ENCODE measurements at places on chromosomes 12 and 14.

- no peak for DNase-seq
These were observed 7.7 kb downstream of the FOS start for GRCh38 chr14:75286313-75286712.

DNA sequence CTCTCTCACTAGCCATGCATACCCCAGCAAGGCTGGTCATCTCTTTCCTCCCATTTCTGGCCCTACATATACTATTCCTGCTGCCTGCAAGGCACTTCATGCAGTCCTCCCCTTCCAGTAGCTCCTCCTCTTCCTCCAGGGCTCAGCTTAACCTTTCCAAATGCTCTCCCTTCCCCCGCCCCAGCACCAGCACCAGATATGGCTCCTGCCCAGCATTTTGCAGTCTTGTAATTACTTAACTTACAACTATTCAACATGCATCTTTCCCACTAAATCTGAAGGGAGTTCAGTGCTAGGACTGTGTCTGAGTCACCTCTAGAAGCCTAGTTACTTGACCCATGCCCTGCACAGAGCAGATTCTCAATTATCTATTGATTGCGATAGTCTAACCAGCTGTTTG, 1.8 kb upstream of the FBXO21 start:
- no peak for DNase-seq

GRCh38 chr14:36509069-36509917, 10.7 kb downstream of the NKX2-1 start:
- no peak for DNase-seq

DNA sequence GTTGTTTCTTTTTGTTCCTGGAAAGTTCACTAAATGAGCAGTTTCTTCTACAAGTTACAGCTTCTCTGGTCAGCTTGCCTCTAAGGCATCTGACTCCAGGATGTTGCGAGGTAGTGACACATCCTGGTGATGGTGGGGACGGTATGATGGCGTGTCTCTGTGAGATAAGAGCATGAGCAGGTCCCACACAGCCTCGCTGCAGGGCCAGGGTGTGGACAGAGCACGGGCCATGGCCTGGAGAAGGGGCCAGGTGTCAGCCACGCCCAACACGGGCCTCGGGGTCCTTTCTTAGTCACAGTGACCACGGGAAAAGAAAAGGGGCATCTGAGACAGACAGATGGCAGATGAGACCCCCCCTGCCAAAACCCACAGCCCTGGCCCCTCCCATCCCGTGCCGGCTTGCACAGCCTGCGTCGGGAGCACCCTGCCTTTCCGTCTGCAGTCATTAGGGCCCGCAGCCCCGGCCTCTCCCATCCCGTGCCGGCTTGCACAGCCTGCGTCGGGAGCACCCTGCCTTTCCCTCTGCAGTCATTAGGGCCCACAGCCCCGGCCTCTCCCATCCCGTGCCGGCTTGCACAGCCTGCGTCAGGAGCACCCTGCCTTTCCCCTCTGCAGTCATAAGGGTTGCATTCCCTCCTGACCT, 79.3 kb upstream of the DYNC1H1 start:
- DNase-seq, result no peak

GRCh38 chr12:119231774-119232173, 53.0 kb downstream of the HSPB8 start:
- DNase-seq, result no peak

GRCh38 chr12:21459474-21459873, 22.0 kb downstream of the PYROXD1 start:
- no peak for DNase-seq

DNA sequence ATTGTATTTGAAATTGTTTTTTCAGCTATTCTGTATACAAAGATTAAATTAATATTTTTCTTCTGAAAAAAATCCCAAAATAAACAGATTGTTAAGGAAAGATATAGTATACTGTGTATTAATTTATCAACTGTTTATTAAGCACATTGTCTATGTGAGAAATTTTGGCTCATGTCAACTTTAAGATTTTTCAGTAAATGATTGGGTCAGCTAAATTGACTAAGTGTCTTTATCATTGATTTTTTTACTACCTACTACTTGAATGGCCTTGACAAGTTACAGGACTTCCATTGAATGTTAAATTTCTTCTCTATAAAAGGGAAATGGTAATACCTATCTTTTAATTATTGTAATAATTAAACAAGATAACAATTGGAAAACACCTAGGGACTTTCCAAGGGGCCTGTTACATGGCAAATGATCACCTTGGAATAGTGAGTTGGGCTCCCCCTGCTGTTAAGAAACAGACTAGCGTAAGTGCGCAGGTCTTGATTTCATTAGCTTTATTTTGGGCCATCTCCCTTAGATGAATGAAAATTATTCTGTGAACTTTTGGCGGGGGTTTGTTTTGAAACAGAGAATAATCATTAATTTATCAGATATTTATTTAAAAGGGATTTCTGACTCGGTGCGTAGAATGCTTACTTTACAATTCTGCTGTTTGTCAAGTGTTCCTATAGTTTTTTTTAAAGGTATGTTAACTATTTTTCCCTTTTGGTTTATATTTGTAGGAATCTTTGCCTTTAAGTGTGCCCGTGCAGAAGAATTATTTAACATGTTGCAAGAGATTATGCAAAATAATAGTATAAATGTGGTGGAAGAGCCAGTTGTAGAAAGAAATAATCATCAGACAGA, 14.5 kb upstream of the CCT2 start:
- no peak for DNase-seq

GRCh38 chr12:46390304-46390703, 17.7 kb upstream of the SLC38A2 start:
- DNase-seq, result no peak

DNA sequence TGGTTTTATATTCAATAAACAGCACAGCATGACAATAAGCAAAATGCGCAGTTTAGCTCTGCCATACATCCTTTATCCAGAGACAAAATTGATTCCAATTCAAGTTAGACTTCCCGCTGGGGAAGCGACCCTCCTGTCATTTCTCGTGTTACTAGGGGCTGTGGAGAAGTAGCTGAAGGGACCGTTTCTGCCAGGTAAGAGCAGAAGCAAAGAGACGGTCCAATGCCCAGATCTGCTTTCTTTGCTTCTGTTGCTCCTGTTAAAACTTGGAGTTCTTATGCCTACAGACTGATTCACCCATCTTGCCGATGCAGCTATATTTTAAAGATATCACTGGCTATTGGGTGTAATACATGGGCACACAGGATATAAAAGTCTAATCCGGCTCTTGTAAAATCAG, 156.8 kb upstream of the AVPR1A start:
- no peak for DNase-seq

DNA sequence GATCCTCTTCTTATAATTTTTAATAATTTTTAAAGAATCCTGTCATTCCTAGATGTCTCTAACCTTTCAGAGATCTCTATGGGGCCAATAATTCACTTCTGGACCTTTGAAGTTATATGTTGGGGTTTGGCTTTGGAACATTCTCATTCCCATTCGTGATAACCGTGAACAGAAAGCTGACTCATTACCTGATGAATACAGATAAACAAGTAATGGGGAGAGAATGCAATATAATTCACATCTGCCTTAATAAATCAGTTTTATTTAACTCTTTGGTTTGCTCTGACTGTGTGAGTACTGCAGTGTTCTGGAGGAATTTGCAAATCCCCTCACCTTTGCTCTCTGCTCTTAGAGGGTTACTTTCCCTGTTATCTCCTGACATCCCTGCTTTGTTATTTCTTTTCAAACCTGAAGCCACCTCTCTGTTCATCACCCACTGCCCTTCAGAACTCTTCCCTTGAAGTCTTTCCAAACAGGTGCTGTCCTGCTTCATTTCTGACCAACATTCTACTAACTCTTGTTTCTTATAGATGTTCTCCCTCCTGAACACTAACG, 79.6 kb upstream of the SLC38A2 start:
- no peak for DNase-seq

- no peak for DNase-seq
These were observed 113.2 kb upstream of the PPFIA2 start for GRCh38 chr12:81872400-81872799.

DNA sequence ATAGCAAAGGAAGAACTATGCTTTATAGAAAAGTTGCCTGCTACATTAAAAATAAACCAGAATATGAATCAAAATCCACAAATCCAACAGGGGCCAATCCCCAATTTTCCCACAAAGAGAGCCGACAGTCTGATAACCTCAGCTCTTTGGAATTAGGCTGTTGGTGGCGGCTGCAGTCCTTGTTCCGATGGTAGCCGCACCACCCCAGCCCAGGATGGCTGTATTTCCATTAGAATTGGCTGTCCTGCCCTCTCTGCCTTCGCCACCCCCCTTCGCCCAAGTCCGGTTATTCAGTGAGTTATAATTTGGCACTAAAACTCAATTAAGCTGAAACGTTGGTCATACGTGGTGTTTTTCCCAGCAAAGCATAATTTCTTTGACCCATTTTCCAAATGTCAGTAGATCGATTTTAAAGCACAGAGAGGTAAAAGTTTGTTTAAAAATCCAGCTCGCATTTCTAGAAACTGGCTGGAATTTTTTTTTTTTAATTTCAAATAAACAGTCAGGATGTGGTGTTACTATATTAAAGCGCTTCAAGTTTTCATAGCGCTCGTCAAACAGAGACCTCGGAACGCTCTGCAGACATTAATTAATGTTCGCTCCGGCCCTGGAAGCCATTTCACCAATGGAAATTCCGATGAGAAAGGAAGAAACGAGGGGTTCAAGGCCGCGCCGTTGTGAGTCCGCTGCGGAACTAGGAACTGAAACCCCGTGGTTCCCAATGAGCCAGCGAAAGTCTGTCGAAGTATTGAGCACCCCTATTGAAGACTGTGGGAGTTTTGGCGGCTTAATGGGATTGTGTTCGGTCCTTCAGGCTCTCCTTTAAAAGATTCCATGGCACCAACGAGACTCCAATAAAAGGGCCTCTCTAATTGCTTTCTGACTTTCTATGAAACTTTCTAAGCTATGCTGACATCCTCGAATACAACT, 104.8 kb upstream of the DIO3 start:
- no peak for DNase-seq

- DNase-seq, result no peak
These were observed 24.2 kb downstream of the BORCS5 start for GRCh38 chr12:12380949-12381593.

GRCh38 chr14:19873178-19873577, 1.8 kb upstream of the OR4K2 start:
- no peak for DNase-seq

DNA sequence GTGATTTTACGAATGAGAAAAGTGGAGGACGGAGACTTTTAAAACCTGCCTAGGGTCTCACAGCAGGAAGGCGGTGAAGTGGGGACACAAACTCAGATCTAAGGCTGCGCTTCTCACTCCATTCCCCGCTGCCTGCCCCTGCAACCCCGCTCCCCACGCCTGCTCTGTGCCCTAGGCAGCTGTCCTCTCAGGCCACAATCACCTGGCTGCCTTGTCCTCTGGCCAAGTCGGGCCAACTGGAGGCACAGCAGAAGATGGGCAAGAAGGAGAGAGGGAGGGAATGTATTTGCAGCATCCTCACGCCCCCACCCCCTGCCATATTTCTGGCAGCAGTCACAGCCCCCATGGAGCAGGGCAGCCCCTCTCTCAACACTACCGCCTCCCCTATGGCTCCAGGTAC, 94.9 kb downstream of the CHGA start:
- no peak for DNase-seq

- no peak for DNase-seq
These were observed 51.0 kb downstream of the RTN1 start for GRCh38 chr14:59819446-59820088.

DNA sequence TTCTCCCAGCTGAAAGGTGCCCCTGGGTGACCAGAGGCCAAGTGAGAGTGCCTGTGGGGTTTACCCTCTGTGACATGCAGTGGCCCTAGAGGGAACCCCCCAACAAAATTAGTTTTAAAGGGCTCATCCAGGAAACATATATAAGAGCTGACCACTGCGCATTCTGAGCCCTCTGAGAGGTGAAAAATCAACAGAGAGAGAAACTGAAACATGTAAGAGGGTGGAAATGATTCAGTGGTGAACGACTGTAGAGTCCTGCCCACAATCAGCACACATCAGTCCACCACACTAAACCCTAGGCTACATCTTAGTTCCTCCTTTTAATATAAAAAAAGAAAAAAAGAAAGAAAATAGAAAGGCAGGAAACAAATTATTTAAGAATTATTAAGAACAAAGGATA, 21.0 kb upstream of the ACSM4 start:
- DNase-seq, result no peak

GRCh38 chr12:78880078-78880477, 15.5 kb downstream of the SYT1 start:
- no peak for DNase-seq

DNA sequence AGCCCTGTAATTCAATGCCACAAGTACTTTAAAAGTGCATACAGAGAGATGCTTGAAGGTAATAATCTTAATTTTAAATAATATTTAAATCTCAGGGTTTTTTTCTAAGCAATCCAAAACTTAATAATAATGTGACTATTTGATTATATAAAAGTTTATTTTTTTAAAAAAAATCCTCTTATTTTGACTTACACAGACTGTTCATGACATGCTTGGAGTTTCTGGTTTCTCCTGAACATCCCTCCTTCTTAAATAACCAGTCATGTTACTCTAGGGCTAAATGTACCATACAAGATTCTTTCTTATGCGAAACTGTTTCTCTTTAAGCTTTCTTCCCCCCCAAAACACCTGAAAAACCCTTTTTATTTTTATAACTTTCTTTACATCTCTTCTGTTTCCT, 58.2 kb upstream of the SLC2A13 start:
- DNase-seq, result no peak

- no peak for DNase-seq
These were observed 1.5 kb downstream of the GSTZ1 start for GRCh38 chr14:77322250-77322902.

DNA sequence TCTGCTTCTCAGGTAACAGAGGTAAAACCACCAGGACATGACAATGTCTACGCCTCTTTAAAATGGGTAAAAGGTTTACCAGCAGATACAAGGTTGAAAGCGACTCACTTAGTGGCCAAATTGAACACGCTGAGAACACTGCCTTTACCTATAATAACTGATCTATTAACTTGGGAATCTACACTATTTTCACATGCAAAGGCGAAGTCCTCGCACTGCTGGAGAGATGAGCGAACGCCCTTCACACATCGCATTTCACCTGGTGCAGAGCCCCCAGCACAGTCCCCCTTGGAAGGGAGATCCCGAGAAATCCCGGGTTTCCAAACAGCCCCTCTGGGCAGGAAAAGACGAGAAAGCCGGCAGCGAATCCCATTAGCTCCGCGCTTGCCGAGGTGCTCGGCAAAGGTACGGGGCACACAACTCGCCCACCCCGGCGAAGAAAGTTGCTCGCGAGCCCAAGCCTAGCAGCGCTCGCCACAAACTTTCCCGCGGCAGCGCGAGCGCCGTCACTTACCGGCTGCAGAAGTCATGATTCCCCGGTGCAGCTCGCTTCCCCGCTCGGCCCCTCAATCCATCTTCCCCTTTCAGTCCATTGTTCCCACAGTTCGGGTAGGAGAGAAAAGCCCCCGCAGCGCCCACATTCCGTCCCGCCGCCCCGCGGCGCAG, 423 bp downstream of the FGD6 start:
- DNase-seq, result no peak

- DNase-seq, result no peak
These were observed 23.8 kb upstream of the DICER1 start for GRCh38 chr14:95180966-95181741.

- DNase-seq, result no peak
These were observed 74.9 kb downstream of the VWF start for GRCh38 chr12:6049587-6049986.

Data from stimulated activated CD8-positive, alpha-beta memory T cell treated with anti-CD3 and anti-CD28 coated beads, Interleukin-4, amount 100 ng/mL, for 1 hour (primary cell).